ENCODE measurements at places on chromosomes 4 and X.

DNA sequence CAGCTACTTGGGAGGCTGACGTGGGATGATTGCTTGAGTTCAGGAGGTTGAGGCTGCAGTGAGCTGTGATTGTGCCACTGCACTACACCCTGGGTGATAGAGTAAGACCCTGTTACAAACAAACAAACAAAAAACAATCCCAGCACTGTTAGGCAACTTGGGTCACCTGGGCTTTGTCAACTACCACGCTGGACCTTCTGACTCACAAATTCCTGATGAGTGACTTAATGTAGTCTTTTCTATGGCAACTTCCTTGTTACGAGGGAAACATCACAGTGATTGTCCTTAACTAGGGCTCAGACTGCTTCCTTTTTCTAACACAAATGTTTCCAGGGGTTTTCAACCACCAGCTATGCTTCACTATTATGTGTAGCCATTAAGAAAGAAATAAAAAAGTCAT lies 128.8 kb upstream of the GPC4 start:
- DNase-seq: no peak

GRCh38 chrX:151962034-151962433 lies 12.4 kb downstream of the GABRE start:
- DNase-seq: no peak

- no peak for DNase-seq
Measured at GRCh38 chr4:52959541-52959940, 97.4 kb downstream of the RASL11B start.

- DNase-seq: no peak
Measured at GRCh38 chrX:30748342-30748960, 95.2 kb downstream of the GK start.

DNA sequence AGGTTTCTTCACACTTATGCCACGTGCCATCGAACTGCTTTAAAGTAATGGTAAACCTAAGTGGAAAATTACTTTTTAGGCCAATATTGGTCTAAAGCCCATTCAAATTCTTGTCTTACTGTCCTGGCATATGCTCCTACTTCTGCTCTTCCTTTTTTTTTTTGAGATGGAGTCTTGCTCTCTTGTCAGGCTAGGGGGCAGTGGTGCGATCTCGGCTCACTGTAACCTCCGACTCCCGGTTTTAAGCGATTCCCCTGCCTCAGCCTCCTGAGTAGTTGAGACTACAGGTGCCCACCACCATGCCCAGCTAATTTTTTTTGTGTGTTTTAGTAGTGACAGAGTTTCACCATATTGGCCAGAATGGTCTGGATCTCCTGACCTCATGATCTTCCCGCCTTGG lies 129.0 kb upstream of the TECRL start:
- DNase-seq: no peak

DNA sequence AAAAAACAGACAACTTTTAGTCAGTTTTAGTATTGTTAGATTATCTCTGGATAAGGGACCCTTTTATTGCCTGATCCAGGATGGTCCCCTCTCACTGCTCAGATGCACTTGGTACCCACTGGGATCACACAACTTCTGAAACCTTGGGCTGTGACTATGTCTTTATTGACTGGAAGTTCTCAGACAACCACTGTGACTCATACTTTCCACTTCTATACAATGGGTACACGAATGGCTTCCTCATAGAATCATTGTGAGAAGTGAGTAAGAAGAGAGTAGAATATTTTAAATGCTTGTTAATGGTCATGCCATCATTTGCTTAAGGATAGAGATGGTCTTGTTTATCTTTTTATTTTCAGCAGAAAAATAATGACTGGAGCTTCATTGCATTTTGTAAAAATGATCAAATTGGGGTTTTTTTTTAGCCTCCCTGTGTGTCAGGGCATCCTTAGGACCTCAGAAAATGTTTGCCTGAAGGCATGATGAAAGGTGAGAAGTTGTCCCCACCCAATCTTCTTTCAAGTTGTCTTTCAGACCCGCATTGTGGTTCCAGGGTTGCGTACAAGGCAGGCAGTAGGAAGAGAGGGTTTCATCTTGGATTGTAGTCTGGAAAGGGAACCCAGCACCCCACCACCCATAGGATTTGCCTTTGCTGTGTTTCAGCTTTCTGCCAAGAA lies 115.1 kb downstream of the CPEB2 start:
- DNase-seq: peak; percentile 27
